ENCODE measurements at places on chromosomes 4 and X. TPM values are rescaled to one million over a fixed set of nuclear protein-coding genes. Genes with fewer than 3 reads are reported as not detected.

DNA sequence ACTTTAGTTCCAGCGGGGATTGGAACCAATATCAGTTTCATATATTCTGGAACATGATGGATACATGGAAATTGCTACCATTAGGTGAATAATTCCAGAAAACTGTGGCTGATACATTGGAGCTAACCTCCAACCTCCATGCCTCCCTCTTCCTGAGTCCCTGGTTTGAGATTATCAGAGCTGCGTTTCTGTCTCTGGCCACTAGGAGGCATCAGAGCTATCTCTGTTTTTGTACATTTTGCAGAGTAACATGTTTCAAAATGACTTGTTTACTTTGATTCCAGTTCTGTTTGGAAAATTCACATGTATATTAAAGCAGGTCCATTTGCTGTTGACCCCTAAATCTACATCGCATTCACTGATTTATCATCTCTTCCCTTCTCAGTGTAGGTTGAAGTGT lies 2.4 kb upstream of the RAB40AL start:
- DNase-seq: peak; percentile 67

DNA sequence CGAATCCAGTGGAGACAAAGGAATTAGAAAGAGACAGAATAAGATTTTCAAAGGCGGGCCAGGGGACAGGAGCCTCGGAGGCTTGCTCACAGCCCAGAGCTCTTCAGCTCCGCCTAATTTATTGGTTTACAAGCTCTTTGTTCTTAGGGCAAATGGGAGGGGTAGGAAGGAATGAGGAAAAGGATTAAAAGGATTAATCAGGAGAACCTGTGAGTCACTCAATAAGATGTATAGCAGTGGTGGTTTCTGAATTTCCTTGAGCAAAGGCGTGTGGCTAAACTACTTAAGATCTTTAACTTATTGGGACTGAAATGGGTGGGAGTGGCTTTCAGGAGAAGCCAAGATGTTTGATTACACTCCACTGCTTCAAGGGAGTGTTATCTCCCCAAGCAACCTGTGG lies 456.0 kb upstream of the SPANXN1 start:
- DNase-seq: peak; percentile 23

The CXXC4 gene
- total RNA-seq: not detected

The UGT8 gene
- 1.8 TPM for total RNA-seq

The DGKK gene
- total RNA-seq: not detected
